CD4-positive, alpha-beta T cell (primary cell): ENCODE measurements at places on chromosomes 2 and 18.

DNA sequence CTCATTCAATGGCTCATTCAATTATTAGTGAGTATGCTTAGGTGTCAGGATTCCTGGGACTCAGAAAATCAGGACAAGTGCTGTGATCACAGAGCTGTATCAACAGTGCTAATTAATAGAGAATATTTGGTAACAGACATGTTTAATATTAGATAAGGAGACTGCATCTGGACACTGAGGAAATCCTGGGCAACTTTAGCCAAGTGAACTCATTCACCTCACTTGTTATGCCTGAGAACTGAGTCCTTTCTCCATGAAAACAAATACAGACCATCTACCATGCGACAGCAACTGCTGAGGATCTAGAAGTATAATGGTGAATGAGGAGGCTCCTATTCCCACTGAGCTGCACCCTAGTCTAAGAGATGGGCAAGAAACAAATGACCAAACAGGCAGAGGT, 23.1 kb upstream of the ATP8B1 start:
- no peak for DNase-seq

GRCh38 chr2:159545085-159545484, 71.3 kb downstream of the BAZ2B start:
- no peak for DNase-seq

GRCh38 chr2:222568865-222569264, 87.0 kb downstream of the FARSB start:
- DNase-seq, result no peak

DNA sequence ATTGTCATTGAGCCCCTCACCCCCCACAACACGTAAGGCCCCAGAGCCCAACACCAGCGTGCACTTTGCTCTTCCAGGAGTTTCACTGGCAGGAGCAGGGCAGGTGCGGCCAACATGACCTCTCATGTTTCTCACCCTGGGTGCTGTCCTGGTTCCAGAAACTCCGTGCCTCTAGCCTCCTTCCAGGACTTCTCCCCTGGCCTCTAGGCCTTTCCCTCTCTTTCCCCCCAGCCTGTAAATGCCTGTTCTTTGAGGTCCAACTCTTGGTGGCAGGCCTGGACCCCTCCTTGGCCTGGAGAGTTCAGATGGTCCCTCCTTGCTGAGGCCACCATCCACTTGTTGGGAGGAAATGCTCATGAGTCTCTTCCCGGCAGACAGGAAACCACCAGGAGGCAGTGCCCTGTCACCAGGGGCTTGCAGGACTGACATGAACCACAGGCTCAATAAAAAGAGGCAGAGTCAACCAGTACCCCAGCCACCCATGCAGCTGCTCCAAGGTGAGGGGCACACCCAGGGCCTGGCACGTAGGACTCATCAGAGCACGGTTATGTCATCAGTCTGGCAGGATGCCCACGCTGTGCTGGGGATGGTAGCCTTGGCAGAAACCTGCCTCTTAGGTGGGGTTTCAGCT, 1.5 kb downstream of the MALL start:
- no peak for DNase-seq

DNA sequence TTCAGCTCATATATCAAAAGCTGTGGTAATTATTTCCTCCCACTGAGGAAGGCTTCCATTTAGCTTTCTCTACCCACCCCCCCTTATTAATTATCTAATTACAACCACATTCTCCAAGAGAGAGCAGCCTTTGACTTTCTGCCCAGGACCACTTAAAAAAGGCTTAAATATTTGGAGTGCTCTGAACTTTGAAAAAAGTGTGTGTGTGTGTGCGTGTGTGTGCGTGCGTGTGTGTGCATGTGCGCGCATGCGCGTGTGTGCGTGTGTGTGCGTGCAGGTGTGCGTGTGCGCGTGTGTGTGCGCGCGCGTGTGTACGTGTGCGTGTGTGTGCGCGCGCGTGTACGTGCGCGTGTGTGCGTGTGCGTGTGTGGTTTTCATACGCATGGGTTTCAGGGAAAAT, 57.8 kb downstream of the TWIST2 start:
- no peak for DNase-seq
